ENCODE measurements at places on chromosomes 5 and 9. TPM values are rescaled to one million over a fixed set of nuclear protein-coding genes. Genes with fewer than 3 reads are reported as not detected.

Gene GPR151
- not detected for total RNA-seq

Gene CKS2
- total RNA-seq: 387 TPM

Gene ROR2
- 16.5 TPM for total RNA-seq

Gene FAM169A
- total RNA-seq: 0.89 TPM

Gene SV2C
- not detected for total RNA-seq

Gene RASEF
- total RNA-seq: not detected

Gene REEP2
- 22.0 TPM for total RNA-seq

Gene PRSS3
- 1.3 TPM for total RNA-seq

Gene GRXCR2
- total RNA-seq: not detected

All from bronchus fibroblast of lung (primary cell).